HEK293T (cell line): ENCODE measurements at places on chromosomes 2 and 18.

DNA sequence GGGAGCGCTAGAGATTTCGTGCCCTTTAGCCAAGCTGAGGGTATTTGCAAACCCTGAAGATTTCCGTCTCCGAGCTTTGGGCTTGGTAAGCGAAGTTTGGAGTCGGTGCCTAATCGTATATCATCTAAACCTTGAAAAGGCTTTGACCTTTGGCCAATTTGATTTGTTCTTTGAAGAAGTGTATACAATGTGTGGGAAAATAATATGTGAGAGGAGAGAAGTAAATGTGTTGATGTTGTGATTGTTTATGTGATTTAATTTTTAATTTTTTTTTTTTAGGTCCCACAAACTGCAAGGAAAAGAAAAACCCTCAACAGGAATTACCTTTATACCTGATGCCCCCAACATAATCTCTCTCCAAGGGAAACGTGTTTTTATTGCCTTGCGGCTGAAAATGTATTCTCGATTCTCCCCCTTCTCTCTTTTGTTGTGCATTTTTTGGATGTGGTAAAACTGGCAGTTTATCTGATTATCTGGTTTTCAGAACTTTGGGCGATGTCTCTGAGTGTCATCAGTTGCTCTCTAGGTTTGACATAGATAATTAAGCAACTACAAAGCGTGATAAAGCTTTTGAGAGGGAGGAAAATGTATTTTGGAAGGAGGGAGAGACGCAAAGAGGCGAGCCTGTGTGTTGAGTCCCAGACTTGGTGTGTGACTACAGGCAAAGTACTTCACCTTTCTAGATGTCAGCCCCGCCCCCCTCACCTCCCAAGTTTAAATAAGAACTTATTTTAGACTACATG is 912 bp upstream of the FBXO11 start:
- DNase-seq: no peak

DNA sequence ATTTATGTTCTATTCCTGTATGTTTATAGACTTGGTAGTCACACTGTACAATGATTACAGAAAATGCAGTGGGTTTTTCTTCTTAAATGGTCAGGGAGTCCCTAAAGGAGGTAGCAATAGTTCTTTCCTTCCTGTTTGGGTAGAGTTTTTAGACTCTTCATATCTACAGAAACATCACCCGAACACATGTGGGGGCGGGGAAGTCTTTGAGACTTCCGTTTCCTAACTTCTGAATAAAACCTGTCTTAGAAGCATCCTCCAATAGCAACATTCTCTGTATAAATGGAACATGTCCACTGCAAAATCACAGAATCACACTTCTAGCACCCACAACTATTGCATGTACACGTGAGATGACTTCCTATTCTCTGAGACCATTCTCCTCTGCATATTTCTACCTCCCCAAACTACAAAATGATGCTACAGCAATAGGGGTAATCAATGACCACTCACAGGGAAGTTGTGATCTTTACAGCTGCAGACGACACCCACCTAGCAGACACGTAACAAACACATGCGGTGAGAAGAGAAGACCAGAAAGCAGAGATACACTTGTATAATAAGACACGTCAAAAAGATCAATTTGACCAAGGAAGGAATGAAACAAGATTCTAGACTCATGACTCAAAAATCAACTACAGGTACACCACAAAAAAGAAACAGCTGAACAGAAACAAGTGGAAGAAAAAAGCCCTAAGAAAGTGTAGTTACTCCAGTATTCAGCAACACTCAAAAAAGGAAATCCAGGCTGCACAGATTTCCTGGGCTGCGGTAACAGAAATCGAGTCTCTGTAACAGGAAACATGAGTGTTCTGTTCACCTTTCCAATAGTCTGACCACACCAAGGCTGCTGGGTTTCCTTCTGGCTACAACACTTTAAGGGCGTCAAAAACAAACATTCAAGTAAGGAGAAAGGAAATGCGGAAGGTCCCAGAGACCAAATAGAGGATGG is 120.4 kb downstream of the ZNF516 start:
- no peak for DNase-seq

DNA sequence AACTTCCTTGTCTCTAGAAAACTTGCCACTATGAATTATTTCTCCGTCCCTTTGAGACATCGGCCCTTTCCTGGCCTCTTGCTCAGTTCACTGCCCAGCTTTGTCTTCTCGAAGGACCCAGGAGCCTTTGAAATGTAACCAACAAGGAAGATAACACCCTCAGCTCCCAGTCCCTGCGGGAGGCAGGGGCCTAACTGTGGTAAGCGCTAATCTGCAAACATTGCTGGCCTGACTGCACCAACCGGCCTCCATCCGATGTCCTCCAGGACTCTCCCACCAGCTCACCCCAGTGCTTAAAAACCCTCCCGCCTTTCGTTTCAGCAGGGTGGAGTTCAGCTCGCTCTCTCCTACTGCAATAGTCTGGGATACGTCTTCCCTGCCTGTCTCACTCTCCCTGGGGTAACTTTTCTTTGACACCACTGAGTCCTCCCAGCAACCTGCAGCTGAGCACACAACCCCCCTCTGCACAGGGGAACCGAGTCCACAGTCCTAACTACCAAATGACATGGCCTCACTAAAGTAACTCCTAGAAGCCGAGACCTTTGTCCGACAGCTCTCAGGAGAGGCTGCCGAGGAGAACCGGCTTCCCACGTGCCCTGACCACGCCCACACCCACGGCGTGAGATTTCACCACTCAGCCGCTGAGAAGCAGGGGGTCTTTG is 76.1 kb downstream of the MBP start:
- DNase-seq: no peak

DNA sequence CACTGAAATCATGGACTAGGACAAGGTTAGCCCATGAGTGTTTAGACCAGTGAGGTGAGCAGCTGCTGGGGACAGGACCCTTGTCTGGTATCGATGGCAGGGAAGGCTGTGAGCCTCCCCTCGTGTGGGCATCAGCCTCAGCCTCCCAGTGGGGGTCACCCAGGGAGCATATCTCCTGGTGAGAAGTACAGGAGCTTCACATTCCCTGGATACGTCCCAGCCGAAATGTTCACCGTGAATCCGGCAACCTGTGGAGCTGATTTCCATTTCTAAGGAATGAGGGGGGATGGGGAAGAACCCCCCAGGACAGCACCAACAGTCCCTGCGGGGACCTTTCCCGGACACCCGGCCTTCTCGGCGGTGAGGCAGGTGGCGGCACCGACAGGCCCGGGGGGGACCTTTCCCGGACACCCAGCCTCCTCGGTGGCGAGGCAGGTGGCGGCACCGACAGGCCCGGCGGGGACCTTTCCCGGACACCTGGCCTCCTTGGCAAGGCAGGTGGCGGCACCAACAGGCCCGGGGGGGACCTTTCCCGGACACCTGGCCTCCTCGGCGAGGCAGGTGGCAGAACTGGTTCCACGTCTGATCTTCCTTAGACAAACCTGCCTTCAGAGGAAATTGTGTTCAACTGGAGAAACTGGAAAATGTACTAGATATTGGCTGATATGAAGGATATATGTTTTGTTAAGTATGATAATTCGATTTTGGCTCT is 21.2 kb downstream of the RTP5 start:
- no peak for DNase-seq

DNA sequence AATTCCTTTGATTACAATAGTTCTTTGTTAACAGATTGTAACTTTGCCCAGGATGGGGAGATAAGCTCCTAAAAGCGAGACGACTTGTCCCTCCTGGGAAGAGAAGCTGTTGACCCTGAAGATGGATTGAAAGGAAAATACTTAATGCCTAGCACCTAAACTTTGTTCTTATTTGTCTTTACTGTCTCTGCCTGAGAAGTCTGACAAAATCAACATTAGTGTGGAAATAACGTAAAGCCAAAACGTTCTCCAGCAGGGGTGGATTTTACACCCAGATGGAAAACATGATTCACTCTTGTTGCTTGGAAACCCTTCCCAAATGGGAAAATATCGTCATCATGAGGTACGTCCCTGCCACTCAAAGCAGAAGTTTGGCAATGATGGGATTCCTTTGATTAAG is 450.1 kb downstream of the SLC4A3 start:
- DNase-seq: no peak

- no peak for DNase-seq
Measured at GRCh38 chr18:27921392-27921791, 255.5 kb downstream of the CDH2 start.

GRCh38 chr2:235553696-235554100 is 59.9 kb downstream of the AGAP1 start:
- DNase-seq: no peak

GRCh38 chr2:181052523-181052891 is 72.1 kb downstream of the UBE2E3 start:
- no peak for DNase-seq

DNA sequence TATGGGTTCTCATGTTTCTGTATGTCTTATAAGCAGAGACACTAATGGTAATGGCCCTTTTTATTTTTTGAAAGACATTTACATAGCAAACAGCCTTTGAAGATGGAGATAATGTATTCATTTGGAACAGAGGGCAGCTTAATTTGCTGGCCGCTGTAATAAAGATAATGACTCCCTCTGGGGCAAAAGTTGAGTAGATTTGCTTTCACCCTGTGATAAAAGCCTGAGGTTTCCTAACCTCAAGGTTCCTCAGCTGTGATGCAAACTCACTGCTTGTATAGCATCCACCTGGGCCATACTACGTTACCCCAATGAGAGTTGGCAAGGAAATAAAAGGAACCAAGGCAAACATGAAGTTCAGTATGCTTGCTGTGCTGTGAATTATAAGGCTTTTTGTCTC is 54.8 kb downstream of the TEX51 start:
- no peak for DNase-seq

GRCh38 chr18:44996261-44996660 is 315.6 kb downstream of the SETBP1 start:
- DNase-seq: no peak

DNA sequence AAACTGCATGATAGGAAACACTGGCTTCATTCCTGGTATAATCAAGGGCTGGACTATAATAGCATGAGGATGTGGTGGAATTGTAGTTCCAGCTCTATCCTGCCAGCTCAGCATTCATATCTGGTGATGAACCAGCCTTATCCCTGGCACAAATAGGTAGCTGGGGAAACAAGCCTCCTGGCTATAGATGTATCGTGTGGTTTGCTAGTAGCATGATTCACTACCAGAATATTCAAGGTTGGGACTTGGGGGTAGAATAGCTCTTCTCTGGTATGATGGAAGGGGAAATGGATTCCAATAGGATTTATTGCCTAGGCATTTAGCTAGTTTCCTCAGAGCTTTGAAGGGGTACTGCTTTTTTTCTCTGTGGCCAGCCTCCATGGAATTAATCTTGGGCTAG is 532.8 kb downstream of the FBXO15 start:
- no peak for DNase-seq
